ENCODE measurements at places on chromosomes 16 and 17.

- no peak for DNase-seq
These were observed 3.3 kb upstream of the HIGD1B start for GRCh38 chr17:44844390-44844830.

- DNase-seq, result peak; percentile 43
These were observed 22.3 kb downstream of the ARHGAP27 start for GRCh38 chr17:45410144-45411091.

DNA sequence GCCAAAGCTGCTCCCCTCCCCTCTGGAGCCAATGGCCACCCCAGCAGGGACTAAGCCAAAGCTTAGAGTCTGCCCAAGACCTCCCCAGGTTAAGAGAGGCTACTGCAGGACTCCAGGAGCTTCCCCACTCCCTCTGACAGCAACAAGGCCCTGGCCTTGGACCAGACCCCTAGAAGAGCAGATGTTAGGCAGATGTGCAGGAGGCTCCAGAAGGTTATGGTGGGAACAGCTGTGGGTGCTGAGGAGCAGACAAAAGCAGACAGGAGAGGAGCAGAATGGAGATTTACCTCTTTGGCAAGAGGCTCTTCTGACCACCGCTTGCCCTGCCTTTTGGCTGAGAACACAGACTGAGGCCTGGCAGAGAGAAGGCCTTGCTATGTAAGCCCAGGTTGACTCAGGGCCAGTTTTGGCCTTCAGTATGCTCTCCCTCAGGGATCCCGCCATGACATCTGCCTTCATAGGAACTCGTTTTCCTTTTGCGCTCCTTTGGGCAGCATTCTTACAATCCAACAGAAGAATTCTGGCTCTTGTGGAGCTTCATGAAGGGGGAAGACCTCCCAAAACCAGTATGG, 113.0 kb downstream of the RBFOX3 start:
- DNase-seq, result no peak

DNA sequence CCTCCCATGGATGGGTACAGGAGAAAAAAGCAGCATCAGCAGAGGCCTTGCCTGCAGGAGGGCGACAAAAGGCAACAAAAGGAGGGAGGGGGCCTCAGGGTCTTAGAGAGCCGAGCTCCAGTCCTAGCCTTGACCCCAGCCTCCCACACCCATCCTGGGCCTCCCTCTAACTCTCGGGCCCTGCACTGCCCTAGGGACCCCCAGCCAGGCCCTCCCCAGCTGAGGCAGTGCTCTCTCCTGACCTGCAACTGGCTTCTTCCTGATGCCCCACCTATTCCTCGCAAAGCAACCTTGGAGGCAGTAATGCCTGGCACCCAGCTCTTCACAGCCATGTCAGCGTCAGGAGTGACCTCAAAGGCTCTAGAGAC, 15.2 kb upstream of the SRRM2 start:
- no peak for DNase-seq

GRCh38 chr17:50539762-50540559, 7.0 kb upstream of the SPATA20 start:
- no peak for DNase-seq

- DNase-seq, result no peak
These were observed 35.3 kb downstream of the B9D1 start for GRCh38 chr17:19327031-19327783.

- DNase-seq, result no peak
These were observed 599 bp downstream of the TOP3A start for GRCh38 chr17:18314059-18314730.

DNA sequence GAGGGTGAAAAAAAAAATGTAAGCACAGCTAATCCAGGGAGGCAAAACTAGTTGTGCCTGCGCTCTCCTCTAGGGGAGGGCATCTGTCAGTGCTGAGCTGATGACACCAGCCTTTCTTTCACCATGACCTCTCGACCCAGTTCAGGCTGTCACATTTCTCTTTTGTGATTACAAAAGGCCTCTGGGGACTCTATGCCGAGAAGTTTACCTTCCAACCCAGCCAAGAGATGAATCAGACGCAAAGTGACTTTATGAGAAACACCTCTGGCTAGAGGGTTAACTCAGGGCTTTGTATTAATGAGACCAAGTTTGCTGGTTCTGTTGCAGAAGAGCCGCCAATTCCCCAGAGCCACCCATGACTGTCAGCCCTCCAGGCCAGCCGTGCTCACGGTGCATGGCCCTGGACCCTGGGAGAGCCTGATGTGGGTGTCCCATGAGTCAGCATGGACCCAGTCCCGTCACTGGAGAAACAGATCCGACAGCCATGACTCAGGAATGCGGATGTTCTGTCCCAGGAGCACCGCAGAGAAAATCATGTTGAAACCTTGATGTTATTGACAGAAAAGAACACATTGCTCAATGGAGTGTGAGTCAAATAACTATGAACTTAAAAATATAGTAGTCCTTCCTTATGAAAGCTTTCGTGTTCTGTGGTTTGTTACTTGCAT, 437.2 kb downstream of the HS3ST3B1 start:
- DNase-seq, result no peak

GRCh38 chr16:57725151-57725550, 10.4 kb upstream of the KATNB1 start:
- DNase-seq, result no peak

DNA sequence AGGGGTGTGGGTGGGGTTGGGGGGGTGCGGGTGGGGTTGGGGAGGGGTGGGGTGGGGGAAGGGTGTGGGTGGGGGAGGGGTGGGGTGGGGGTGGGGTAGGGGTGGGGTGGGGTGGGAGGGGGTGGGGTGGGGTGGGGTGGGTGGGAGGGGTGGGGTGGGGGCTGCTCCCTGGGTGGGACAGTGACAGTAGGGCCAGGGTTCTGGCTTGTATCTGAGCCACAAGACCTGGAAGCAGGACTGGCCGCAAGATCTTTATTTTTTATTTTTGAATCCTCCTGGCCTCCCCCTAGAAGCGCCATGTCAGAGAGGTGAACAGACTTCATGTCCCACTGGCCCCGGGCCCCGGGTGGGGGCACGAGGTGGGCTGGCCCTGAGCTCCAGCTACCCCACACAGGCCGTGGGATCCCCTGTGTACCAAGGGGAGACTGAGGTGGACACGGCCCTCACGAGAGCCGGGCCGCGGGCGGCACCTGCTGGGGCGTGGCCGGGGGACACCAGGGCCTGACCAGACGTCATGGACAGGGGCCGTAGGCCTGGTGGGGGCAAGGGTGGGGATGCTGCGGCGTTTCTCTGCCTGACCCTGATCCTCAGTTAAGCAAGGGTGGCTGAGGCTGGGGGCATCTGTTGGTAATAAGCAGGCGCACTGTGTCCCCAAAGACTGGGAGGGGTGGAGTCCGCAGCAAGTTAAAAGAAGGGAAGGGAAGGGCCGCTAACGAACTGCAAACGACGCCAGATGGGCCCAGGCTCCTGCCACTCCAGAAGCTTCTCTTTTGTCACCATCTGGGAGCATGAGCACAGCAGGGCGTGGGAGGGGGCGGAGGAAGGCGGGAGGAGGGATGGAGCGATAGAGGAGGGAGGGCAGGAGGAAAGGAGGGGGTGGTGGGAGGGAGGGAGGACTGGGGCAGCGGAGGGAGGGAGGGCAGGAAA, 22.3 kb upstream of the PABPN1L start:
- DNase-seq, result no peak

DNA sequence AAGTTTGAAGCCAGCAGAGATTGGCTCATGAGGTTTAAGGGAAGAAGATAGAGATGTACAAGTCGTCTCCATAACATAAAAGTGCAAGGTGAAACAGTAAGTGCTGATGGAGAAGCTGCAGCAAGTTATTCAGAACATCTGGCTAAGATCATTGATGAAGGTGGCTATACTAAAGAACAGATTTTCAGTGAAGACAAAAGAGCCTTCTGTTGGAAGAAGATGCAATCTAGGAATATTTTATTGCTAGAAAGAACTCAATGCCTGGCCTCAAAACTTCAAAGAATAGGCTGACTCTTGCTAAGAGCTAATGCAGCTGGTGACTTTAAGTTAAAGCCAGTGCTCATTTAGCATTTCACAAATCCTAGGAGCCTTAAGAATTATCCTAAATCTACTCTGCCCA, 26.0 kb downstream of the CCL4 start:
- no peak for DNase-seq

DNA sequence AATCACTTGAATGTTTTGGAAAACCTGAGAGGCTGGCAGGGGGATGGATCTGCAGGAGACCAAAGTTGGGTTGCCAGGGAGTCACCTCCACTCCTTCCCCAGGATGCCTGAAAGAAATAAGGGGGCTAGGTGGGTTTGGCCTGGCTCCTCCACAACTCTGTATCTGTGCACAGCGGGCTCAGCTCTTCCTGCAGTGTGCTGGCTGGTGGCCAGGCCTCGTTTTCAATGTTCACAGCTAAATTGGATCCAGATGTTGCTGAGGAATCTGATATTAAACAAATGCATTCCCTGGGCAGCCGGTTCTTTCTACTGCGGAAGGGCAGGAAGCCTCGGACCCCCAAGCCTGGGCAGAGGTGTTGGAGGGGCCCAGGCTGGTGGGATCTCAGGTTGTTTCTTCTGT, 106.2 kb downstream of the N4BP1 start:
- DNase-seq, result no peak

DNA sequence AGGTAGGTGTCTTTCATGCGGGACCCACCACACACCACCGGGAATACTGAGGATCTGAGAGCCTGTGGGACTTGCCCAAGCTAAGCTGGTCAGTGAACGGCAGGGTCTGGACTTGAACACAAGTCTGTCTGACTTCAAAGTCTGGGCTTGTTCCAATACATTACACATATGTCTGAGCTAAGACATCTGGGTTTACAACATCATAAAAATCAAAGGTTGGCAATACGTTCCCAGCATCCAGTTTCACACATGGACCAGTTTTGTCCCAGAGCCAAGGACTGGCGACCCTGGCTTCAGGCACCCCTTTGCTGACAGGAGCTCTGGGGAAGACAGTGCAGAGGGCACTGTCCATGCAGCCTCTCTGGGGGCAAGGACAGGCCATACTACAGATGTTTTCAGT, 27.9 kb upstream of the AXIN2 start:
- DNase-seq, result no peak

- DNase-seq, result no peak
These were observed 128.8 kb downstream of the RAP1GAP2 start for GRCh38 chr17:2925011-2925410.

DNA sequence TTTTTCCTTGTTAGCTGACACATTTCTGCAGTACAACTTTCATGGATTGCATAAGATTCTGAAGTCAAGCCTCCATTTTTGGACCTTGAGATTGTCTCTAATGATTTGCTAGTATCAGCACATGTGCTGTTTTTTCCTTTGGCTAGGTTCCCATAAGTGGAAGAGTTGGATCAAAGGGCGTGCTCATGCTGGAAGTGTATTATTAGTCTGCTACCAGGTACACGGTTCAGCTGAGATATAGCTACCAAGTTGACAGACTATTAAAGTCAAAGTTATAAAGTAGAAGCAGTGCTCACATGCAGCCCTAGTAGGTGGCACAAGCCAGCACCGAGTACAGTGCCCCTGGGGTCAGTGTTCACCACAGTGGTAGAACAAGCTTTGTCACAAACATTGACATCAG, 3.2 kb downstream of the FAHD1 start:
- DNase-seq, result no peak

- DNase-seq, result no peak
These were observed 47.8 kb upstream of the AXIN2 start for GRCh38 chr17:65609286-65609685.

DNA sequence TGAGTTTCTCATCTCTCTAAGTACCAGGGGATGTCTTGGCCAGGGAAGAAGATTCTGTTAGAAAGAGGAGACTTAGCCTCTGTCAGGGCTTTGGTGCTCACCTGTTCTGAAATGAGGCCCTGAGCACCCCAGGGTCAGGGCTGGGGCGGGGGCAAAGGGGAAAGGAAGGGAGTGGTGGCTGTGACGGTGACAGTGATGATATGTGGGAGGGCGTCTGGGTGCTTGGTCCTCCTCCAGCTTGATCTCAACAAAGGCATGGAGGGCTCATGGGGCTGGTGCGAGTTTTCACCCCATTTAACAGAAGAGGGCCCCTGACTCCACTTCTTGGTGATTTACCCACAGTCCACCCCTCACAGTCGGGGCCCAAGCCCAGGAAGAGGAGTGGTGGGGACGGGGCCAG, 15.1 kb downstream of the SOX8 start:
- no peak for DNase-seq

- DNase-seq, result no peak
These were observed 33.2 kb downstream of the COX4I1 start for GRCh38 chr16:85832570-85833218.

GRCh38 chr17:33322063-33322462, 29.0 kb upstream of the ASIC2 start:
- no peak for DNase-seq
